ENCODE measurements at places on chromosomes 1 and 21.

- no peak for DNase-seq
Measured at GRCh38 chr21:40208948-40209345, 341.7 kb downstream of the PCP4 start.

GRCh38 chr1:204128464-204128963 lies 23.3 kb downstream of the ETNK2 start:
- no peak for DNase-seq

DNA sequence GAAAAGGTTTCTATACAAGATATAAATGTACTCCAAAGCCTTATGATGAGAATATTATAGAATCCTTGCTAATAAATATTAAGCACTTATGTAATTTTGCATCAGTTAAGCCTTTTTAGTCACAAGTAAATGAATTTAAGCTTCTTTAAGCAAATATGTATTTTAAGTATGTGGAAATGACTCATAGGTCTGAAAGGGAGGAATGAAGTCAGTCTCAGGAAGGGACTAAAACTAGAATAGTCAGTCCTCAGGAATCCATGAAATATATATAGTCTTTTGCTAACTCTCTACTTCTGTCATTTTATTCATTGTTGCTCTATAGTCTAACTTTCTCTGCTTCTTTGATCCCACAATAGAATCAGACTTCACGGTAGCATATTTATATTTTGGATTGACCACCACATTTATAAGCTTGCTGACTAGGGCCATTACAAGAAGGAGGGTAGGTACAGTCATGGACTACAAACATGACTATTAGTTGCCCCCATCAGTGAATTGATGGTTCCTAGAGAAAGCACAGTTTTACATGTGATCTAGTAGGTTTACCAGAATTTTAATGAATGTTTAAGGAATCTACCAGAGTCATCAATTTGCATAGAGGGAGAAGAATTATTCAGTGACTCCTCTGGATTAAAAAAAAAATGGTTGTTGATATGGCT lies 20.2 kb upstream of the RABGGTB start:
- no peak for DNase-seq

GRCh38 chr1:97875996-97876395 lies 44.8 kb downstream of the DPYD start:
- DNase-seq: no peak

DNA sequence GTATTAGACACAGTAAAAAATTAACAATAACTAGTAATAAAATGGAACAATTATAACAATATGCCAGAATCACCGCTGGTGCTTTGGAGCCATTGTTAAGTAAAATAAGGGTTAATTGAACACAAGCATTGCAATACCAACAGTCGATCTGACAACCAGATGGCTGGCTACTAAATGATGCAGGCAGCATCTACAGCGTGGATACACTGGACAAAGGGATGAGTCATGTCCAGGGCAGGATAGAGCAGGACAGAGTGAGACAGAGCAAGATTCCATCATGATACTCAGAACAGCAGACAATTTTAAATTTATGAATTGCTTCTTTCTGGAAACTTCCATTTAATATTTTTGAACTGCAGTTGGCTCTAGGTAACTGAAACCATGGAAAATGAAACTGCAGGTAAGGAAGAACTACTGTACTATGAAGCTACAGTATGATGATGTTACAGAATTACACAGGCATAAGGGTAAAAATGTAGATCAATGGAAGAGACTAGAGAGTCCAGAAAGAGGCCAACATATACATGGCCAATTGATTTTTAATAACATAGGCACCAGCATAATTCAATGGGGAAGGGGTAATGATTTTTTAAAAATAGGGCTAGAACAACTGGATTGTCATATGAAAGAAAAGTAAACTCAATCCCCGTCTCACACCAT lies 168.7 kb downstream of the RRAGC start:
- DNase-seq: no peak

DNA sequence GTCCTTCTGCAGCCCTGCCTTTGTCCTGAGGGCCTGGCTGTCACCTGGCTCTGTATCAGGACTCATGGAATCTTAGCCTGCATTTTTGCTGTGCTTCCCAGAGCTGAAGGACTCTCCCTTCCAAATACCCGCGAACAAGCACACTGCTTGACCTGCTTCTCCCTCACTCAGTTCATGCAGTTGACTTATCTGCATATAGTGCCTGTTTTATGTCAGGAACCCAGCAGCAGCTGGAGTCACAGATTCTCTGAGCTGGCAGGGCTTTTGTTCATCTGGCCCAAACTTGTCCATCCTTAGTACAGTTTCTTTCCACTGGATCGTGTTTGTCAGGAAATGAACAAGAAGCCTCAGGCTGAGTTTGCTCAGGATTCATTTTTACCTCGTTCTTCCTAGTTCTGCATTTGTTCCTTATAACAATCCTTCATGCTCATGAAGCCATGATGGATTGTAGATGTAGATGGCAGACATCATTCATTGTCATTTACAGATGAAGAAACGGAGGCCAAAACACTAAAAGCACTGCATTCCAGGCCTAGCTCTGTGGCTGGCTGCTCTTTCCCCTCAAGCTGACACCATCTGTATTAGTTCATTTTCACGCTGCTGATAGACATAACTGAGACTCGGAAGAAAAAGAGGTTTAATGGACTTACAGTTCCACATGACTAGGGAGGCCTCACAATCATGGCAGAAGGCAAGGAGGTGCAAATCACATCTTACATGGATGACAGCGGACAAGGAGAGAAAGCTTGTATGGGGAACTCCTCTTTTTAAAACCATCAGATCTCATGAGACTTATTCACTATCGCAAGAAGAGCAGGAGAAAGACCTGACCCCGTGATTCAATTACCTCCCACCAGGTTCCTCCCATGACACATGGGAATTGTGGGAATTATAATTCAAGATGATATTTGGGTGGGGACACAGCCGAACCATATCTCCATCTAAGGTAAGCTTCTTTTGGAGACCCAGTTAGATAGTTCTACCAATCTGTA lies 150.9 kb downstream of the HIVEP3 start:
- no peak for DNase-seq
